ENCODE measurements at places on chromosomes 3 and 15.

- DNase-seq = no peak
Observed at GRCh38 chr3:156720826-156721225, 46.4 kb downstream of the TIPARP start.

- DNase-seq = peak; percentile 73
Observed at GRCh38 chr3:148990236-148990635, 1.1 kb upstream of the GYG1 start.

DNA sequence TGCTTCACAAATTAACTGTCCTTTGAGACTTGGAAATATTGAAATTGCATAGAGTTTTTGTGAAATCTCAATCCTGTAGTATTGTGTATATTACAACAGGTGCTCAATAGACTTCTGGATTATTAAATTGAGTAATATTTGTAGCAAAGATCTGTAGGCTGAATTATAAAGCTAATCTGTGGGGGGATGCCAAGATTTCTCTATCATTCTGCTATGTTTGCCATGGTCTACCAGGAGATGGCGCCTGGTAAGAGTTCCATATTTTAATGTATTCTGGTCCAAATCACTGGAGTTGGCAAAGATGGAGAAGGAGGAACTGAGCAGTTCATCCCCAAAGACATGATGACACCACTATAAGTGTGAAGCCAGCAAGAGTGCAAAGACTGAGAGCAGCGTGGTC is 340.9 kb upstream of the TPRG1 start:
- DNase-seq = peak; percentile 15

DNA sequence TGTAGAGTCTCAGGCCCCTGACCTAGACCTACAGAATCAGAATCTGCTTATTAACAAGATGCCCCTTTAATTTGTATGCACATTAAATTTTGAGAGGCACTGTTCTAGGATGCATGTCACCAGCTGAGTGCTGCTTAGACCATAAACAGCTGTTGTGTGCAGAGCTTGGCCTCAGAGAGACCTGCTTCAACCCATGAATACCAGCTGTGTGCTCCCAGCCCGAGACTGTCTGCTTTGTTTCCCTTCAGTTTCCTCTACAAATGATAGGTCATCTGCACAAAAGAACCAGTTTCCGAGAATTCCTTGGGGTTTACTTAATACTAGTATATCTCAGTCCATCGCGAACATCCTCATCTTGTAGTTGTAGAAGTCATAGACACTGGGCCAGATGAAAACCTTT is 158.5 kb upstream of the PFN2 start:
- no peak for DNase-seq

DNA sequence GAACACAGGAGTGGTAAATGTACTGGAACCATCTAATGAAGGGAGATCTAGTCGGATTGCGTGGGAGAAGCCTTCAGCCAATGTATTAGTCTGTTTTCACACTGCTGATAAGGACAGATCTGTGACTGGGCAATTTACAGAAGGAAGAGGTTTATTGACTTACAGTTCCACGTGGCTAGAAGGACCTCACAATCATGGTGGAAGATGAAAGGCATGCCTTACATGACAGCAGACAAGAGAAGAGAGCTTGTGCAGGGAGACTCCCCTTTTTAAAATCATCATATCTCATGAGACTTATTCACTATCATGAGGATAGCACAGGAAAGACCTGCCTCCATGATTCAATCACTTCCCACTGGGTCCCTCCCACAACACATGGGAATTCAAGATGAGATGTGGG is 17.0 kb downstream of the HRG start:
- DNase-seq = no peak

Data from activated CD4-positive, alpha-beta T cell treated with anti-CD3 and anti-CD28 coated beads, Interleukin-2, Interleukin-6, amounts not matched to agents 100 ng/mL and 50 ng/mL, durations not matched to agents 16 hours and 8 hours (primary cell).